ENCODE measurements at places on chromosomes 4 and X. TPM values are rescaled to one million over a fixed set of nuclear protein-coding genes. Genes with fewer than 3 reads are reported as not detected.

Gene ACE2
- total RNA-seq: not detected

Gene PDLIM3
- 805 TPM for total RNA-seq

Gene CXCL1
- total RNA-seq: 2.4 TPM

Gene CFAP299
- total RNA-seq: not detected

Gene ITGB1BP2
- total RNA-seq: 12.6 TPM

Gene FAM149A
- total RNA-seq: 17.8 TPM

Gene ADGRG2
- total RNA-seq: 4.3 TPM

Gene SFRP2
- total RNA-seq: 91.0 TPM

Gene SETD7
- total RNA-seq: 79.0 TPM

Gene RADX
- 2.2 TPM for total RNA-seq

Gene COX7B2
- total RNA-seq: not detected

Gene CITED1
- total RNA-seq: not detected

Gene MEPE
- not detected for total RNA-seq

Gene PNMA6F
- total RNA-seq: not detected

Gene USP17L26
- not detected for total RNA-seq

Gene GPC3
- total RNA-seq: 13.2 TPM

Gene GSX2
- not detected for total RNA-seq

Gene UGT2A1
- total RNA-seq: not detected

Gene SH2D1A
- 0.78 TPM for total RNA-seq

Gene XPNPEP2
- total RNA-seq: 3.3 TPM

Gene ZFX
- 66.1 TPM for total RNA-seq

Gene SRPK3
- 5.4 TPM for total RNA-seq

Gene C4orf51
- total RNA-seq: not detected

Gene OTC
- total RNA-seq: 1.4 TPM

Gene ZDHHC15
- 4.8 TPM for total RNA-seq

Gene CENPVL2
- not detected for total RNA-seq

Gene MUC7
- total RNA-seq: not detected

Gene AP1S2
- 49.1 TPM for total RNA-seq

Gene SCML2
- 2.2 TPM for total RNA-seq

Gene RNF175
- not detected for total RNA-seq

Gene BEND2
- total RNA-seq: not detected

Gene RAI2
- total RNA-seq: 32.2 TPM

Gene SYNPO2
- total RNA-seq: 1,531 TPM

Gene YTHDC1
- 103 TPM for total RNA-seq

Gene PABPC1L2B
- not detected for total RNA-seq

Gene UGT2B11
- not detected for total RNA-seq

Gene GATA1
- total RNA-seq: 0.57 TPM

Gene MTTP
- 0.65 TPM for total RNA-seq

Gene ADAMTS3
- 4.2 TPM for total RNA-seq

Gene TBC1D9
- 18.5 TPM for total RNA-seq

Gene SORBS2
- 696 TPM for total RNA-seq

Gene SGMS2
- total RNA-seq: 50.2 TPM

Gene REELD1
- total RNA-seq: 0.63 TPM

Gene MTHFD2L
- total RNA-seq: 13.8 TPM

Gene SAGE1
- total RNA-seq: not detected

Gene HTN3
- total RNA-seq: not detected

Gene TTC29
- total RNA-seq: not detected

Gene S100G
- not detected for total RNA-seq

Gene ANOS1
- total RNA-seq: 12.1 TPM

Gene TLR1
- 18.1 TPM for total RNA-seq

Data from aorta (tissue), 5 donors.